ENCODE measurements at places on chromosomes 3 and 15.

DNA sequence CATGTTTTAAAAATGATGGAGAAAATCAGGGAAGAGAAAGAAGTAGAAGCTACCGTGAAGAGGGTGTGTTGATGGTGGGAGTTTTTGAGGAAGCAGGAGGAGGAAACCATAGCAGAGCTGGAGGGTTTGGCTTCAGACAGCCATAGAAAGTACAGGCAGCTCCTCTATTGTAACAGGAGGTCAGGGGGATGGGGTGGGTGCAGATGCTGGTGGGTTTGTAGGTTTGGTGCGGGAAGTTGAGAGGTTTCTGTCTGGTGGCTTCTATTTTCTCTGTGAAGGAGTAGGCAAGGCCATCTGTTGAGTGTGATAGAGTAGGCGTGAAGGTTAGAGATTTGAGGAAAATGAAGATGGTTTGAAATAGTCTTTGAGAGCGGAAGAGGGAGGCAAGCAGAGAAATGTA is 97.7 kb upstream of the TBC1D5 start:
- DNase-seq = no peak

- DNase-seq = no peak
Observed at GRCh38 chr3:126858401-126858800, 124.5 kb upstream of the PLXNA1 start.

DNA sequence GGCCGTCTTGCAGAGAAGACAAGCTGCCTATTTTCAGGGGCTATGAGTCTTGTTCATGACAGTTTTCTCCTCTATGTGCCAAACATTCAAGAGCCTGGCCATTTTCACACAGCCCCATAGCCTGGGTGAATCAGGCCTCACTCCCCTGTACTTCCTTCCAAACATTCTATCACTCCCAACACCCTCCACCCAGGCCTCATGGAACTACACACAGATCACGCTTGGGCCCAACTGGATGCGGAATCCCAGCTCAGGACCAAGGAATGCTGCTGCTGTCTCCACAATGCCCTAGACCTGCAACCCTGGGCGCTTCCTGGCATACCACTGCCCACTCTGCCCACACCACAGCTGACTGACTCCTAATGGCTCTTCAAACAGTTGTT is 39.4 kb upstream of the PCSK6 start:
- DNase-seq = no peak

- no peak for DNase-seq
Observed at GRCh38 chr15:84894736-84895425, 10.4 kb downstream of the SLC28A1 start.

Data from CD4-positive, alpha-beta T cell treated with Interleukin-2 at 100 ng/mL for 4 hours (primary cell).